Right ventricle myocardium inferior (tissue), 1 donor: ENCODE measurements at places on chromosomes 7 and 10. TPM values are rescaled to one million over a fixed set of nuclear protein-coding genes. Genes with fewer than 3 reads are reported as not detected.

DNA sequence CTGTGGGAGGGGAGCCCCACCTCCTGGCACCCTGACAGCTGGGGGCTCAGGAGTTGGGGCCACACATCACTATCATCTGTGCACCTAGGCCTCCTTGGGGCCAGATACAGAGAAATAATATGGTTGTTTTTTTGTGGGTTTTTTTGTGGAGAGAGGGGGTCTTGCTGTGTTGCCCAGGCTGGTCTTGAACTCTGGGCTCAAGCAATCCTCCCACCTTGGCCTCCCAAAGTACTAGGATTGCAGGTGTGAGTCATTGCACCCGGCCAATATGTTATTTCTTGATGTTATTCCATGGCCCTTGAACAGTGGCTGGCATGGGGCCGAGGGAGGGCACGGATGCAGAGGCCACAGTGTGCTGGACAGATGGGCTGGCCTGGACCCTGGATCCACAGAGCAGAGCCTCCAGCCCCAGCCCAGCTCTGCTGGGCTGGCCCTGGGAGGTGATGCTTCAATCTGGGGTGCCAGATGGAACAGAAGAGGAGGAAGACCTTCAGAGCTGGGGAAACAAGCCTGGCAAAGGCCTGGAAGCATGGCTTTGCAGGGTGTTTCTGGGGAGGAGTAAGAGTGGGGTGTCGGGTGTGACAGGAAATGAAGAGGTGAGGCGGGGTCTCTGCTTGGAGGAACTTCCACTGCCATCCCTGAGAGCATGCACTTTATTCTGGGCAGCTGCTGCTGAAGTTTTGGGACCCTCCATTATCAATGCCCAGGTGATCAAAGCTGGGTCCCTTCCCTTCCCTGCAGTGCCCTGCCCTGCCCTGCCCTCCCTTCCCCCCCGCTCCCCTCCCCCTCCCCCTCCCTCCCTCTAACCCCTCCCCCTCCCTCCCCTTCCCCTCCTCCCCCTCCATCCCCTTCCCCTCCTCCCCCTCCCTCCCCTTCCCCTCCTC lies 3.7 kb upstream of the FZD9 start:
- DNase-seq, result no peak

Gene TUBAL3
- total RNA-seq, result not detected

Gene AKR1C4
- not detected for total RNA-seq

- no peak for DNase-seq
These were observed 6.2 kb downstream of the VWA2 start for GRCh38 chr10:114245121-114245791.
